ENCODE measurements at places on chromosomes 4 and X. TPM values are rescaled to one million over a fixed set of nuclear protein-coding genes. Genes with fewer than 3 reads are reported as not detected.

Gene STAP1
- total RNA-seq, result not detected

Gene USP17L29
- total RNA-seq, result not detected

Gene DTHD1
- not detected for total RNA-seq

Gene TBC1D14
- total RNA-seq, result 50.7 TPM

Gene CDKL2
- 7.3 TPM for total RNA-seq

Gene SOWAHB
- total RNA-seq, result 6.9 TPM

DNA sequence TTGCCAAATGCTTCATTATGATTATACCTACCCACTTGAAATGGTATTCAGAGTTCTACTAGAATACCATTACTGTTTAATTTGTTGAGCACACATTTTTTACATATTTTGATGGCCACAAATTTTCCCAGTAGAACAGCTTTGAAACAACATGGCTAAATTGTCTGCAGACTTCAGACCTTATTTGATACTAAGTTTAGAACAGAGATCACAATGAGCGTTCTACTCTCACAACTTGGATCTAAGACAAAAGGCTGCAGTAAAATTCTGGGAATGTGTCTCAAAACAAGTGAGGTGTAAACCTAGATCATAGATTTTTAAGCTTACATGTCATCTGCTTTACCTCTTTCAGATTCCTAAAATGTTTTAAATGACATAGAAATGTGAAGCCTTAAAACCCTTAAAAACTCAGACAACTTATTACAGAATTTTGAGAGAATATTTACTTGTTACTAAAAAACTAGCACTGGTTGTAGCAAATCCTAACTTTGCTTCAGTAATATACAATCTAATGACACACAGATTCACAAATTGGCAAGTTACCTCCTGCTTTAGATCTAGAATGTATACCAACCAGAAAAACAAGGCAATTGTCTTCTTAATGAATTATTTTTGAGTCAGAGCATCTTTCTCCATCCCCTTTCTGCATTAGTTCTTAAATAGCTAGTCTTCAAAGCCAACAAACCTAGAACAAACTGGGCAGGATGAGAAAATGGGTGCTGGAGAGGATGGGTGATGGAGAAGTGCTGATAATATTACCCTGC lies 243.3 kb downstream of the SLC7A11 start:
- DNase-seq, result peak; percentile 60

DNA sequence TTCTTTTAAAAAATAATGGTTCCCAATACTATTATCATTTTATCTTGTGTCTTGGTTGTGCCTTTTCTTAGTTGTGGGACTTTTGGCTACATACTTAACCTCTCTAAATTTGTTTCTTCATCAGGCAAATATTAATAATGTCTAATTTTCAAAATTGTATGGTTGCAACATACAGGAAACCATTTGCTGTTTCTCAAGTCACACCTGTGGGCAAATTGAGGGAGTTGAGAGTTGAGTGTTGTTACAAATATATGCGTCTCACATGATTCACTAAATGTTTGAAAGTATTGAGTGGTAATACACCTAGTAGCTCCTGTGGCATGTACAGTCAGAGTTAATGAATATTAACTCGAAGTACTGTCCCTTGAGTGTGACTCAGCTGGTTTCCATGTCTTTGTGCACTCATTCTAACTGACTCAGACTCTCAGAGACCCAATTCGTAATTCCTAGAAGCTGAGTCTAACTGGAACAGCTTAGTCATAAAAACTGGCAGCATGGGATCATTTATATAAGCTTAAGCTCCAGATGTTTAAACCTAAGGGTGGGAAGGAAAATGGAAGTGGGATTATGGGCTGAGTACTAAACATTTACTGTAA lies 802.4 kb downstream of the TRIML1 start:
- DNase-seq, result peak; percentile 100

DNA sequence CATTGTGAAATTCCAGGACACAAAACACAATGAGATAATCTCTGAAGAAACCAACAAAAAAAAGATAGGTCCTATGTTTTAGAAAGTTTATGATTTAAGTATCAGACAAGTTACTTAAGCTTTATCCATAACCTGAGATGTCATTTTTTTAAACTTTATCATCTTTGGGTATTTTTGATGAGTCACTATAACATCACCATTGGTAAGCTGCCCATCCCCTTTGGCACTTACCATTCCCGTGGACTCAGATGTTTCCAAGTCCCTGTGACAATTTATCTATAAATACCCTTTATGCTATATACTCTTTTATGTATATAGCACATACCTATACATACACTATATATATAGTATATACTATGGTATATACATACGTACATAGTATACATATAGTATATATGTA lies 198.9 kb upstream of the GEMIN8 start:
- DNase-seq, result no peak

GRCh38 chrX:153878345-153878744 lies 7.6 kb downstream of the L1CAM start:
- DNase-seq, result no peak

GRCh38 chr4:99729186-99729585 lies 71.6 kb upstream of the C4orf54 start:
- DNase-seq, result no peak

DNA sequence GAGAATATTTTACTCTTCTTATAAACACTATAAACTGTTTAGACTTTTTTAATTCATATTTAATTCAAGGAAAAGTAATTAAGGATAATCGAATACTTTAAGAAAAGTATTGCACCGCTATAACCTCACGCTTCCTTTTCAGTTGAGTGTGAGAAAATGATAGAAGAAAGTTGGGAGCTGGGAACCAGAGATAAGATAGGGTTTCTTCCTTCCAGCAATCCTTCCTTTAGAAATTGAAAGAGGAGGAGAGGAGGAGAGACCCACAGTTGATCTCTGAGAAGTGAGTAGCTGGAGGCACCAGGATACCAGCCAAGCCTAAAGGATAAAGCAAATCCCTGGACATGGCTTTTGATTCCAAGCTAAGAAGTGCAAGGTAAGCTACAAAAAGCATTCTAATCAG lies 242.3 kb upstream of the NOCT start:
- DNase-seq, result no peak

- DNase-seq, result no peak
These were observed 2.2 kb downstream of the MAMLD1 start for GRCh38 chrX:150365051-150365989.

DNA sequence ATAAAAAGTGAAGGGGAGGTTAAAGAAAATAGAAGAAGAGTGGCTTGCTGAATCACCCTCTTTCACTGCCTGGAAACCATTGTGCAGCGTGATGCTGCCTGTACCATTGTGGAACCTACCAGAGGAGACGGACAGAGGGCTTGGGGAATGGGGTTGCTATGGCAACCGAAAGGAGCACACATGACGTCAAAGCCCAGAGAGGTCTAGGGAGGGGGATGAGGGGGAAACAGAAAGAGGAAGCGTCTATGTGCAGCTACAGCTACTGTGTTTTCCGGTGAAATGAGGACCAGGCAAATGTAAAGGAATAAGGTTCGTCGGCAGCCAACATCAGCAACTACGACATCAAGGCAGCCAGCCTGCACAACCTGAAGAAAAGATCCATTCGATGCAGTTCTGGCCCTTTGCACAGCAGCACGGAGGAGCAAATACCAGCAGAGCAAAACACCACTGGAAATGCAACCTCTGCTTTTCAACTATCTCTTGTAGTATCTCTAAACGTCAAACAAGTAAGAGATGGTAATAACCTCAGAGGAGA lies at the start of gene MAPK10:
Gene MAPK10 (minus strand): TSS at position 110 of the 535 bp plus-strand sequence.
- peak; percentile 91 for DNase-seq

DNA sequence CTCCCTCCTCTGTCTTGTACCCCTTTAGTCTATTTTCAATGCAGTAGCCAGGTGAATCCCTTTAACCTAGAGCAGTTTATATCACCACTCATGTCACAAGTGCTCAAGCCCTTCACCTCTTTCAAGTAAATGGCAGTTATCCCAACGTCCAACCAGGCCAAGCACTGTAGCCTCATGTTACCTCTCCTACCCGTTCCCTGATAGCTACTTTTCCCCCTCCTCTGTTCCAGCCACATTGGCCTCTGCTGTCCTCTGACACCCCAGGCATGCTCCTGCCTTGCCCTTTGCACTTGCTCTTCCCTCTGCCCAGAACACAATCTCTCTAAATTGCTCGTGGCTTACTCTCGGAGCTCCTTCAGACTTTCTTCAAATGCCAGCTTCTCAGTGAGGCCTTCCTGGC lies 15.2 kb downstream of the GUCY1B1 start:
- no peak for DNase-seq

DNA sequence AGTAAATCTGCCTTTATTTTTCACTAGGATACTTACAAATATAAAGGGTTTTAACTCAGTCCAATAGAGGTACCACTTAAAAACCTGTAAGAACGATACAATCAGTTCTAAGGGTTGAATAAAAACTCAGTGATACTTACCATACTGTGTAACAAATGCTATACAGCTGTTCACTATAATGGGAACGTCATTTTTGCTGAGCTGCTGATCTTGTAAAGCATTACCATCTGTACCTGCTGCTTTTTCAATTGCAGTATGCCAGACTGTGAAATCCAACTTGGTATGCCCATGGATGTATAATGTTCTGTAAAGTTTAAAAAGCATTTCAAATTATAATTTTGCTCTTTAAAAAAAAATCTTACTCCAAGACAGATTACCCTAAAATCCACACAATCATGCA lies 111.2 kb downstream of the ARAP2 start:
- no peak for DNase-seq
